ENCODE measurements at places on chromosomes 4 and X.

DNA sequence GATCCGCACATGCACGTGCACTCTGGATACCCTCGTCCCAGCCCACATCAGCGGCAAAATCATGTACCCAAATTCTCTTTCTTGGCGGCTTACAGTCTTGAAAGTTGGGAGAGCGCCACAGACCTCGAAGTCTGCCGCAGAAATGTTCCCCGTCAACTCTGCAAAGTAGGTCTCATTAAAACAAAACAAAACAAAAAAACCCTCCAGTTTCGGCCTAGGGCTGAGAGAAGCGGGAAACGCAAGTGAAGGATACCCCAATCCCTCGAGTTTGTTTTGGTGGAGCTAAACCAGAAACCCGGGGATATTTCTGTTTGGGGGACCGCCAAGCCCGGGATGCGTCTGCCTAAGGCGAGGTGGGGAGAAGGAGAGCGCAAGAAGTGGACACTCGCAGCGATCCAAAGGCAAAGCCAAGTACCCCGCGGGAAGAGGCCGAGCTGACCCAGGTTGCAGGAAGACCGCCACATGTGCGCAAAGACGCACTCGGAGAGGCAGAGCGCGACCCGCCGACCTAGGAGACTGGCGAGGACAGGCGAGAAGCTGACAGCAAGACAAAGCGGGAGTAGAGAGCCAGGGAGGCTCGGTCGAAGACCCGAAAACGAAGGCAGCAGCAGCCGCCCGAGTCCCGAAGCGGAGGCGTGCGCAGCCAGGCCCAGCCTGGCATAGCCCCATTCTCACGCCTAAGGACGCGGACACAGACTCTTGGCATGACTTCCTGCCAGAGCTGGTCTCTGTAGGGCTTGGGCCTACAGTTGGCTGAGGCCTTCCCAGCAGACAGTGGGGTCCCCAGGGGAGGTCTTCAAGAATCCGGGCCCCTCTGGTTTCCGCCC is 49.6 kb upstream of the BCOR start:
- DNase-seq: no peak

GRCh38 chr4:175378372-175378771 is 433.7 kb downstream of the GPM6A start:
- no peak for DNase-seq

DNA sequence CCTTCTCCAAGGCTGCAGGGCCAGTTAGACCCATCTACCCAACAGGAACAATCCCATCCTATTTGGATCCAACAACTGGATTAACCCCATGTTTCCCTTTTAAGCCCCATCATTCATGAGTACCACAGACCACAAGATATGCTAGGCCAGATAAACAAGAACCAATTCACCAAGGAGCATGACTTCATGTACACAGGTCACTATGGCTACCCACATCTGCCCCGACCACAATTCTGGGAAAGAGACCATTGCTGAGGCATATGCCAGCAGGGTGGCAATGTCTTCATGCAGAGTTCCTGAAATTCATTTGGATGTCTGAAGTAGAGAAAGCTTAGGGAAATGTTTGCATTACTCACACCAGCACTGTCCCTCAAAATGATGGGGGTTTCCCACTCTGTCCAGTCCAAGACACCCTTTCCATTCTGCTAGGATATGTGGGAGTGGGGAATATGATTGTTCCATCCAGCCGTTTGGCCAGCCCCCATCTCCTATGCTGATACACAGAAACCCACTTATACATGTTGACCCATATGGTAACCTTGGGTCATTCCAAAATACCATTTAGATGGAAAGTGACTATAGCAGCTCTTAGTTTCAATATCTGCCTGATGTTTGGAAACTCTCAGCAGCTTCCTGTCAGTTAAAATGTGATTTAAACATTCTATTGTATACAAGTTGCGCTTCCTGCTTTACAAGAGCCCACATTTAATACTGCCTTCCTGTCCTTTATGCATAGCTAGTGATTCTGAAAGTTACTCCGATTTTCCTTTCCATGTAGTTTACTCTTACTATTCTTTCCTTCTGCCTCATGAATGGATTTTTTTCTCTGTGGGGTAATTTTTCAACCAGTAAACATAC is 129.0 kb downstream of the AMMECR1 start:
- no peak for DNase-seq

GRCh38 chr4:105283501-105283900 is 136.8 kb downstream of the TET2 start:
- DNase-seq: no peak

GRCh38 chr4:106497271-106497670 is 128.7 kb upstream of the GIMD1 start:
- DNase-seq: no peak

DNA sequence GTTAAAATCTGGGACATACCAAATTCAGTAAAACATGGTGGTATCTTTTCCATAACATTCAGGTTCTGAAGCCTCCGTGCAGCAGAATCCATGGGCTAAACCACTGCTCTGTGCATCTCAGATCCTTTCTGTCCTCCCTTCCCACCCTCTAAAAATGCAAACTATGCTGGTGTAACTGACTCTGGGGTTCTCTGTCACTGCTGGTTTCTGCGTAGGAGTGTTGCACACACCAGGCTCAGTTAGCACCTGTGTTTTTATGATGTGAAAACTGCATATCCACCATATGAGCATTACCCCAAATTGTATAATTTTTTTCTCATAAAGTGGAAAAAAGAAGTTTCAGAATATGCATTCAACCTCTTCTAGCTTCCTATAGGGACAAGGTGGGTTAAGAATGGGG is 22.4 kb upstream of the IL21 start:
- no peak for DNase-seq

DNA sequence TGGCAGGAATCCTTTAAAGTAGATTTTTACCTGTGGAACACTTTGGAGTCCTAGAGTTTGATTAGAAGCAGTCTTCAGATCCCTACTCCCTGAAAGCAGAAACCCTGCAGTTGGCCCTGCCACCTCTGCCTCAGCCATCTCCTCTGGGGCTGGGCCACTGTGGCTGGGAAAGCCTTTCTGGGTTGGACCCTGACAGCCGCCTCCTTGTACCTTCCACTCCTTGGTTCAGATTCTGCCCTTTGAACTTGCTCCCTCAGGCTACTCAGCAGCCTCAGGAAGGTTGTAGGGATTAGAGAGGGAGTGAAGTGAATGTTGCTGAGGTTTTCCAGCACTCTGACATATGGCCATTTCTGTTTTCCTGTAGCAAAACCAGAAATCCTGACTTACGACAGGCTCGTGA is 65.5 kb downstream of the KIT start:
- DNase-seq: no peak

- DNase-seq: no peak
These were observed 26.5 kb downstream of the ZNF81 start for GRCh38 chrX:47863187-47863586.

DNA sequence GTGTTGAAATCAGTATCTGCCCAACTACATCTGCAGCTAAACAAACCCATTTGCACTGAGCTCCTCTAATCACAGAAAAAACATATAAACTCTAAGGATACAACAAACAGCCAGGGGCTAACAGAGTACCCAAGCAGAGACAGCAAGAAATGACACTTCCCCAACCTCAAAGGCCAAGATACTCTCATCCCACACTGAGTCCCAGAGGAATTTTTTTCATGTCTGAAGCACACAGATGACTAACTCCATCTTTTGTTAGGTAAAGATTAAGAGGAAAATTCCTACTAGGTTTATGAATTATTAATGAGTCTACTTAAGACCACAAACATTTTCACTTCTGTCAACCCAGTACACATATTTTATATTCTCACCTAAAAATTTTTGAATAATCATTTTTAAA is 31.6 kb downstream of the SEPSECS start:
- no peak for DNase-seq

DNA sequence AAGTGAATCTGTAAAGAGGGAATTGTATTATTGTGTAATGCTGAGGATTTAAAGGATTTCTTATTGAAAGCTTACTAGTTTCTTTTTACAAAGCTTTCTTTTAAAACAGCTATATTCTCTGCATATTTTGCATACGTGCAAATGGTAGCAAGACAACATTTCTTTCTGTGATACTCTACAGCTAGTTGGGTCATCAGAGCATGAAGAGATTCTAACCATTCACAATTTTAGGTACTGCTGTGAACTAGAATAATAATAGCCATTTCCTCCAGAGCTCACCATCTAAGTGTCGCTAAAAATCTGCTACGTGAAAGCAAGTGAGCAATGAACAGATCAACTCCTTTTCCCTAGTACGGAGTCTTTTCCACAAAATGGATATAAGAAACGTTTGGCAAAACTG is 37.3 kb downstream of the ARHGAP6 start:
- no peak for DNase-seq

DNA sequence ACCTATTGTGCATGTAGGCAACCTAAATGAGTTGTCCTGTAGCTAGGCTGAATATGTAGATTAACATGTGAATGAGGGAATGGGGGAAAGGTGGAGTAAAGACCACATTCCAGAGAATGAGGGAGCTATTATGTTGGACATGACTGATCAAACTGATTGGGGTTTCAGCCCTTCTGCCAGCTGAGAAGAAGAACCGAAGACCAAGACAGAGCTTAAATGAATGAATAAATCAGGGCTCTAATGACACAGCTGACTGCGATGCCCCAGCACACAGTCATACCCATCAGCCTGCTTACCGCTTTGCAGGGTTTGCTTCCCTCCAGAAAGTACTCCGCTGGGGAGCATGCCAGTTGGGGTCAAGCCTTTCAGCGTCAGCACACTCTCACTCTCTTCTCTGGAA is 315.4 kb downstream of the PPP3CA start:
- no peak for DNase-seq

DNA sequence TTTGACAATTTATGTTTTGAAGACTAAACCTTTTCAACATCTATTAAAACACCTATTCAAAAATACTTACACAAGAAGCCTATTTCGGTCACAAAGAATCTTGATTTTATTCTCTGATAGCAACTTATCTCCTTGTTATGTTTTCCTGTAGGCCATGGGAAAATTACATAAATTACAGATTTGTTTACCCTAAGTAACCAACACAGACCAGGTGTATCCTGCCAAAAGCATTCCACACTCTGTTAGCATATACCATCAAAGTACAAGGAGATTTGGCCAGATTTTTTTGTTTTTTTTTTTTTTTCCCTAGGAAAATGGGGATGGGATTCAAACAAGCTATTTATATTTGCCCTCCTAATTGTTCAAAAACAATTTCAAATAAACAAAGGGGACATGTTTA is 497.9 kb upstream of the MAGEB18 start:
- DNase-seq: no peak

DNA sequence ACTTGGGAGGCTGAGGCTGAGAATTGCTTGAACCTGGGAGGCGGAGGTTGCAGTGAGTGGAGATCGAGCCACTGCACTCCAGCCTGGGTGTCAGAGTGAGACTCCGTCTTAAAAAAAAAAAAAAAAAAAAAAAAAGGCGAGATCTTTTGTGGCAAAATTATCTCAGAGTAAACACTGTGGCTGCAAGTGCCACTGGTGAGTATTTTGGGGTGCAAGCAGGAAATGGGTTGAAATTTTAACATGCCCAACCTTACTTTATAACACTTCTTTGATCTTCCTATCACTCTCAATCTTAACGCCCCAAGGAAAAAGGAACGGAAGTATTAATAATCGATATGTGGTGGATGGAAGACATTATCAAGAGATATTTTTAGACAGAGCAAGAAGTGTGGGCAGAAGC is 32.1 kb downstream of the SLC34A2 start:
- no peak for DNase-seq

DNA sequence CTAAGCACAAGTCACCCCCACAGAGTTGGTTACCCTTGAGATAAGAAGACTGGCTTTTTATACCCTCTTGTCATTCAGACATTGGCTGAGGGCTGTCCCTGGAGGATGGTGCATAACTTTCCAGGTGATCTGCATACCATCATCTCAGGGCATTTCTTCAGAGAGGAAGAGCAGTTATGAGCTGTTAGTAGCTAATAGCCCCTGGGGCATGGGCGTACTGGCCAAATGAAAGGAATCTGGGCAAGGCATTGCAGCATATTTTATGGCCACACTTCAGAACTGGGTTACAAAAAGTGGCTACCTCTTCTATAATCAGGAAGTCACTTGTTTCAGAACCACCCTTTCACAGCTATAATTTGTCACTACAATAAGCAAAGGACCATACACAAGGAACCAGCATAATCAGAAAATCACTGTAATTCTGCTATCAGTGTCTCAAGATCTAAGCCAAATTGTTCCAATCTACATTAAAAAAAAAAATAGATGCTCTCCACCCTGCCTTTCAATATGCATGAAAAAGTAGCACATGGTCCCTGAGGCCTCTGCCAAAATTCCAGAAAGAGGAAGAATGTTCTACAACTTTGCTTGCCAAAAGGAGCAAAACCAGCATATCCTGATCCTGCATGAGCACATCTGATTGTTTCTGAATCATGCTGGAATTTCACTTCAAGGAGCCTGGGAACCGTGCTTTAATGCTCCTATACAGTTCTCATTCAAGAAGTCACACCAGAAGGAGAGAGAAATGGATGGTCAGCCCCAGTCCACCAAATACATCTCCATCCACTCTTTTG is 92.0 kb downstream of the TMEM144 start:
- DNase-seq: no peak

DNA sequence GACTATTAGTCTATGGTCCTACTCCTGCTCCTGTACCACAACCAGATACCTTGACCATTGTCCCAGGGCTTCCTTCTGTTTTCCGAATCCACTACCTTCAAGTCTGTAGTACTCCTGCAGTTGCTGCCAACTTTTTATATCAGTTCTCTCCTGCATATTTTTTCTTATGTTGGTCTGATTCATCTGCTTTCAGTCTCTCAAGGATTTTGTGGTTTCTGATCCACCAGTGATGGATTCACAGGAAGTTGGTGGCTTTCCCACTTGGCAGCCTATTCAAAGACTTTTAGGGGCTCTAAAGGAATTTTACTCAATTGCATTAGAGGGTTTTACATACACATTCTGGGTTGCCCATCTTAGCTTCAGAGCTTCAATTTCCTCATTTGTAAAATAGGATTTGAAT is 23.6 kb downstream of the KIF4A start:
- no peak for DNase-seq

DNA sequence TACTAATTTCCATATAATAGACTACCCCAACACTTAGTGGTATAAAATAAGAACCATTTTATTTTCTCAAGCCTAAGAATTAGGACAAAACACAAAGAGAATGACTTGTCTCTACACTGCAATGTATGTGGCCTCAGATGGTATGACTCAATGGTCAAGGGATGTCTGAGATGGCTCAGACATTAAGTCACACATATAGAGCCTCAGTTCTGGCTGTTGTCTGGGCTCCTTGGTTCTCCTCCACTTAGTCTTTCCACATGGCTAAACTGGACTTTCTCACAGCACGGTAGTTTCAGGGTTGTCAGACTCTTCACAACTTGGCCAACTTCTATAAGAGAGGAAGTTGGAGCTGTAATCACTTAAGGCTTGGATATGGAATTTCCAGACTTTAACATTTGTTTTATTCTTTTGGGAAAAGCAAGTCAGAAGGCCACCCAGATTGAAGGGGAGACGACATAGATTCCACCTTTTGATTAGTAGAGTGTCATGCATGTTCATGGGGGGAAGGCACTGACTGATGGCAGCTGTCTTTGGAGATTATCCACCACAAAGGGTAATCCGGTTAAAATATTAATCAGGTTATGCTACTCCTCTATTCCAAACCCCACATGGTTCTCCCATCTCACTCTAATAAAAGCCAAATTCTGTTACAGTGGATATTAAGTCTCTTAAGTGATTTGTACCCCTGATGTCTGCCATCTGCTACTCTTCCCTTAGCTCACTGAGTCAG is 9.4 kb downstream of the IL15 start:
- no peak for DNase-seq

- no peak for DNase-seq
These were observed 1.7 kb upstream of the SPARCL1 start for GRCh38 chr4:87530868-87531267.
